Esophagus squamous epithelium (tissue), 5 donors: ENCODE measurements at places on chromosomes 7 and 10. TPM values are rescaled to one million over a fixed set of nuclear protein-coding genes. Genes with fewer than 3 reads are reported as not detected.

Gene CHN2
- total RNA-seq, result 0.75 TPM

Gene SFTPD
- total RNA-seq, result 0.88 TPM

Gene HTR5A
- total RNA-seq, result not detected

Gene PODXL
- 8.8 TPM for total RNA-seq

Gene PPA1
- total RNA-seq, result 129 TPM

Gene ZNF727
- 2.5 TPM for total RNA-seq

Gene OIT3
- total RNA-seq, result not detected

Gene CCDC186
- total RNA-seq, result 20.9 TPM

Gene RBM28
- 14.9 TPM for total RNA-seq

Gene NRAP
- not detected for total RNA-seq

Gene NEUROG3
- total RNA-seq, result not detected

Gene PTPN20
- 1.8 TPM for total RNA-seq

Gene FAM25C
- total RNA-seq, result not detected

Gene CPVL
- 3.9 TPM for total RNA-seq

Gene PAPSS2
- 10.6 TPM for total RNA-seq

Gene RBP3
- total RNA-seq, result not detected

Gene MRPS17
- 8.8 TPM for total RNA-seq

Gene SYNPO2L
- total RNA-seq, result 0.19 TPM

Gene HTR7
- 1.4 TPM for total RNA-seq

Gene FANK1
- 4.3 TPM for total RNA-seq

Gene WNT16
- 0.18 TPM for total RNA-seq
